ENCODE measurements at places on chromosomes 7 and 10.

DNA sequence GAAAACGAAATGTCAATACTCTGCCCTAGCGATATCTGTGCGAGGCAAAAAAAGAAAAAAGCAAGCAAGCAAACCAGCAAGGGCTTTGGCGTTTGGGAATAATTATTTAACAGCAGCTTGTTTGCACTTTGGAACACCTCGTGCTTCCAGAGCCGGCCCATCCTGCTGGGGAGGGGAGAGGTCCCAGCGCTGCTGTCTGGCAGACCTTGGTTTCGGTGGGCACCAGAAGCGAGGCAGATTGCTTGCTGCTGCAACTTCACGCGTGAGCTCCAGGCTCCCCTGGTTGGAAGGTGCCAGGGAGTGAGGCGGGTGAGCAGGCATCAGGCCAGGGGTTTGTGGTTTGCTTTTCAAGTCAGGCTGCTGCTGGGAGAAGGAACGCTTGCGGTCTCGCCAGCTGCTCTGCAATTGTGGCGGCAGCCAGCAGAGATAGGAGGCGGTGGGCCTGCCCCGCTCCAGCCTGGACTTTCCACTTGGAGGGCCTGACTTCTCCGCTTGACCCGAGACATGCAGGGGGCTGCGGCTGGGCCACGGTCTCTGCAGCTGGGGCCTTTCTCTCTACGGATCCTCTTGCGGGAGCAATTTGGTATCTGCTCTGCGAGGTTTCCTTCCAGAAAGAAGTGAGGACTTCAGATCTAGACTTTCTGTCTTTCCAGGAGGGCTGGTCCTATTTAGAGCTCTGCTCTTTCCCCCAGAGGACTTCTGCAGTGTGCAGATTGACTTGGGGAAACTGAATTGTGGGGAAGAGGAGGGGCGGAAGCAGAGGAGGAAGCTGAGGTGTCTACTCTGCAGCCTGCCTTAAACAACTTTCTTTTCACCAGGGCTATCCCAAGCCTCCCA lies 131.4 kb downstream of the PRPF18 start:
- DNase-seq: peak; percentile 90

GRCh38 chr7:131859147-131859821 lies 302.9 kb upstream of the PODXL start:
- DNase-seq: peak; percentile 44

- DNase-seq: no peak
Observed at GRCh38 chr10:569961-570627, 119.4 kb downstream of the DIP2C start.

DNA sequence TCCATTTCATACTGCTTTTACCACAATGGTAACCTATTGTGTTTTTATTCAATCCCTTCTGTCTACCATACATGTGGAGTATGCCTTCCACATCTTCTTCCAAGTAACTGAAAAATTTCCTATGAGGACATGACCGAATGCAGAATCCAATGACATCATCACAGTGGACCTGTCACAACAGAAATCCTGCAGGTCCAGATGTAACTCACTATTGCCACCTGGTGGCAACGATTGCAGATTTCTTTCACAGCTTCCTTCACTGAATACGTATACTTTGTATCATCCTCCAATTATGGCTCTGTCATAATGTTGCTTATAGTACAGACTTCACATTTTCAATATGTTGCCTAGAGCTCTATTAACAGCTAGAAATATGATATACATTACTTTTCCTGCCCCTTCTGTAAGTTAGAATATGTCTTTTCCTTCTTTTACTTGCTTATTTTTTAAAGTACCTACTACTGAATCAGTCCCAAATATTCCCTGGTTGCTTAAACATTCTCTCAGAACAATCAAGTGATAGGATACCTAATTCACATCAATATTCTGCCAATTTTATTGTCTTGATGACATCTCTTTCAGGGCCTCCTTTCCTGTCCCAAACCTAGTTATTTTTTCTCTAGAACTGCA lies 45.4 kb downstream of the SLC13A1 start:
- DNase-seq: peak; percentile 65

DNA sequence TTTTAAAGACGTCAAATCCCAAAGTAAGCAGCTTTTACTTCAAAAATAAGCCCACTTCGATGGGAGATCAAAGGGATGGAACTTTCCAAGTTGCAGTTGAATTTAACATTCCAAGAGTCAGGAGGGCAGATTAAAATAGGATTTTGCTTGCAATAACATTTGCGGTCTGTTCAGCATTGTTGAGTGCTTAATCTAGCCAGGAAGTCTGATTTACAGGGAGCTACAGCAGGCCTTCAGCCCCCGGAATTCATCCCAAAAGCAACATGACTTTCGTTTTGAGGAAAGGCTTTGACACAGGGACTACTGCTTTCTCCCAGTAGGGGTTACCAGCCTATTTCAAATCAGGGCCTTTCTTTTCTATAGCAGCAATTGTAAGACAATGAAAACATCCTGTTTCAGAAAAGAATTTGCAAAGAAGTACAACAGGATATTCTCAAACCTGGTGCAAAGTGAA lies 279.6 kb upstream of the PITRM1 start:
- peak; percentile 31 for DNase-seq

DNA sequence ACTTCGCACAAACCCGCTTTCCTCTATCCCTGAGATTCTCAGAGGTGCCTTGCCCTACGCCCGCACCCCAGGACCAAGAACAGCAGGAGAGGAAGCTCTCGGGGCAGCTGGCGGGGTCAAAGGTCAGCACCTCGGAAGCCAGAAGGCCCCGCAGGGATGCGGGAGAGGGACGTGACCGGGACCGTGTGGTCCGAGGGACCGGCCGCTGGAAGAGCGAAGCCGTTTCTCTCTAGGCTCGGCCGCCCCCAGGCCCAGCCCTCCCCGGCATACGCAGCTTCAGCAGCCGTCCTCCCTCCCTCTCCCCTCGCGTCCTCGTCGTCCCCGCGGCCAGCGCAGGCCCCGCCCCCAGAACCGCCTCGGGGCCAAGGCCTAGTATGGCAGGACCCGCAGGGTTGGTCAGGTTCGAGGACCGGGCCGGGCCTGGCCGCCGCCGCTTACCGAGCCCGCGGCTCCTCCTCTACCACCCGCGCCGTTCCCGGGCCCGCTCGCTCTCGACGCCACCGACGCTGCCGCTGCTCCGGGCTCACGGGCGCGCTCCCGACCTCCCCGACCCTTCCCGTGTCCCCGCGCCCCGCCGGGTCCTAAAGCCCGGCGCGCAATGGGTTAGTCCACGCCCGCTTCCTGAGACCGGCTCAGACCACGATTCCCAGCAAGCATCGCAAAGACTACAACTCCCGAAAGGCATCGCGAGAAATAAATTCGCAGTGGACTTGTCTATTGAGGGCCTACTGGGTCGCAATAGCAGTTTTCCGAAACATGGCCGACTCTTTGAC lies at the start of gene ARMH3:
Gene ARMH3 (minus strand): TSS at position 527 of the 773 bp plus-strand sequence. CDS start 16,059 bp downstream, outside the sequence.
- DNase-seq: peak; percentile 98

- DNase-seq: no peak
Observed at GRCh38 chr7:1597066-1597760, 27.4 kb upstream of the PSMG3 start.

- DNase-seq: peak; percentile 69
Observed at GRCh38 chr7:84042110-84042539, 152.5 kb downstream of the SEMA3A start.

DNA sequence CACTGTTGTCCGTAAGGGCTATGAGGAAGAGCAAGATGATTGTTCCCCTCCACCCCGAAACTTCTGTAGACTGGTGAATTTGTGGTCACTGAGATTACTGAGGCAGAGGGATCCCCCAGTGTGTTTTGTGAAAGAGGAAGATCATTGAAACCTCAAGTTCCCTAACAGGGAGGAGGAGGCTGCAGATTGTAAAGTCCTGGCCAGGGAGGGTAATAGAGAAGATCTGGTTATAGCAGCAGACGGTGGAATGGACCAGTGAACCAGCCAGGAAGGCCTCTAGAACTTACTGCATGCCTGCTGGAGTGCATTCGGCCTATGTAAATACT lies 31.1 kb downstream of the LMTK2 start:
- DNase-seq: no peak

DNA sequence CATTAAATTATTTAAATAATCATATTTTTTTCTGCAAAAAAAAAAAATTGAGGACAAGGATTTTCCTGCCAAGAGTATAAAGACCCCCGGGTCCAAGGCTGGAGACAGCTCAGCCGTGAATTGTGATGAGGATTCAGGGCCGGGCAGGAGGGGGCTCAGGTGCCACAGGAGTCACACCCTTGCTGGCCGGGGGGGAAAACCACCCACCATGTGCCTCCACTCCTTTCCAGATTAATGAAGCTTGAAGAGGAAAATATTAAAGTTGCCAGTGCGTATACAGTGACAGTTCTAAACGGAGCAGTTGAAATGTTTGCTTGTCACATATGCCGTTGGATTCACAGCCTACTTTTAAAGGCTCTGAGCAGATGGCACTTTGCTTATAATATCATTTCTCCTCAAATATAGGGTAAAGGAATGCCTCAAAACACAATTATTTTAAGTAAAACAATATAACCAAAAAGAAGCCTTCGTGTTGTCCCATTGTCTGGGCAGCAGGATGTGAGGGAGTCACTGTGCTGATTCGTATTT lies 49.6 kb downstream of the ADARB2 start:
- no peak for DNase-seq

GRCh38 chr7:106060394-106060920 lies 51.7 kb downstream of the SYPL1 start:
- no peak for DNase-seq

DNA sequence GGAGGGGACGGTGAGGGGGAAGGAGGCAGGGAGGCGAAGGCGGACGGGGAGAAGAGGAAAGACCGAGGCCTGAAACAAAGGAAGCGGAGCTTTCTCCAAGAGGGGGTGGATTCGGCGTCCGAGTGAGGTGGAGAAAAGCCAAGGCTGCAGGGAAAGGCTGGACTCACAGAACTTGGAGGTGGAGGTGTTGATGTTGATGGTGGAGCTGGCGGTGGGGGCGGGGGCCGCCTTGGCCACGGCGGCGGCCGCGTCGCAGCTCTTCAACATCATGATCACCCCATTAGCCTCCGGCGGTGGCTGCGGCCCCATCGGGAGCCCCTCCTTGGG lies 578 bp downstream of the CACUL1 start:
- peak; percentile 13 for DNase-seq

DNA sequence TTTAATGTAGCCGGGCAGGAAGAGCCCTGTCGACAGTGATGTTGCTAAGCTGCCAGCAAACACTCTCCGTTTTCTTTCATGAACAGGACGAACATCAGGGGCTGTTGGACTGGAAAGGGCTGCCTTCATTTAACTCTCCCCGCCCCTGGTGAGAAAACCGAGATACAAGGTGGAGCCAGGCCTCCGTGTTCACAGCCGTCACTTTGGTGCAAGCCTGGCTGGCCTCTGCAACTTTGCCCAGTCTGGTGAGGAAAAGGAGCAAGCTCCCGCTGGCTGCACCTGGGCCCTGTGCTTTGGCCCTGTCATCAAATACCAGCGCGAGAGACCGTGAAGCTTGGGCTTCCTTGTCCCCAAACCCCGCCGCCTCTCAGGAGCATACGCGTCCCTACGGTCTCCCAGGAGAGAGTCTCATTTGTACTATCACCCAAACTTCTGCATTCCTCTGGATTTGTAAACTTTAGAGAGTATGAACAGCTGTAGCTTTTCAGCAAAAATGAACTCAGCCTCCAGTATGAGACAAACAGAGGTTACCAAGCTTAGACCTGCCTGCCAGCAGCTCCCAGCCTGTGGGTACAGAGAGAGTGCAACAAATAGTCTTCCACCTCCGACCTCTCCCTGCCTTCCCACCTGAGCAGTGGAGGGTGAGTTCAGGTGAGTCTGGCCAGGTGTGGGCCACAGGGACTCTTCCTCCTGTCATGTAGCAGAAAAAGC lies 445.3 kb upstream of the MGMT start:
- no peak for DNase-seq

- DNase-seq: peak; percentile 13
Observed at GRCh38 chr7:133709036-133709880, 417.9 kb upstream of the LRGUK start.

GRCh38 chr10:91590142-91590903 lies 42.5 kb downstream of the PPP1R3C start:
- DNase-seq: peak; percentile 85

GRCh38 chr10:99365736-99366135 lies 36.6 kb downstream of the CNNM1 start:
- DNase-seq: no peak

GRCh38 chr10:78700413-78700812 lies 368.4 kb upstream of the ZMIZ1 start:
- no peak for DNase-seq

- no peak for DNase-seq
Observed at GRCh38 chr7:49243521-49243920, 319.2 kb downstream of the CDC14C start.

DNA sequence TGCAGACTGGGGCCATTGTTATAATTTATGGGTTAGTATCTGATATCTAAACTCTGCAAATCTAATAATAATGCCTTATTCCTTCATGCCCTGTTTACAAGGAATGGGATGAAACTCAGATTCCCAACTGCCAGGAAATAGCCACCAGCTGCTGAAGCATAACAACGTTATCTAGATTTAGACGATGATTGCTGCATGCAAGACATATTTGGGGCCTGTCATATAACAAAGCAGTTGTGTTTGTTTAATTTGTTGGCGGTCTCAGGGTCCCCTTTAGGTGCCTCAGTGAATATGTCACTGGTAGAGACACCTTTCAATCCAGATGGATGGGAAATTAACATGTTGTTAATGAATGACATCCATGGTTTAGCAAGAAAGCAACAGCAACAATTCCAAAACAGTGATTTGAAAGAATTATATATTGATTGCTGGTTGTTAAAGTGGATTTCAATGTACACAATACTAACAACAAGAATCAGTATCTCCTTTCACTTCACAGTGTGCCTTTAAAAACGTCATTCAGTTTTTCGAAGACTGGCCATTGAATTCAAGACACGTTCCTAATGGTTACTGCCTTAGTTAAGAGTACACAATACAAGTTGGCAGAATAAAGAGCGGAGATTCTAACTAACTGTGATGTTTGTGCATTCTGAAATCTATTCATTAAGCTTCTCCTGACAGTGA lies 860.6 kb upstream of the CELF2 start:
- DNase-seq: no peak

DNA sequence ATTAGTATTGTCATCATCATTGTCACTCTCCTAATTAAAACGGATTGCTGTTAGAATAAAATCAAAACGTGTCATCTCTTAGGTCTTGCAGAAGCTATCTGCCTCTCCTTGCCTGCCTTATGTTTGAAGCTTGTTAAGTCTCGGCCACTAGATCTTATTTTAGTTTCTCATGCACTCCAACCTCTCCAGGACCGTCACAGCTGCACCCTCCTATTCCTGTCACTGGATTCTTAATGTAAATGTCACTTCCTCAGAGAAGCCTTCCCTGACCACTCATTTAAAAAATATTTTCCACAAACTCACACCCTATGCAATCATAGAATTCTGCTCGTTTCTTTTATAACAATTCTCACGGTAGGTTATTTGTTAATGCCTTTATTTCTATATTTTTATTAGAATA lies 103.9 kb upstream of the DKK1 start:
- no peak for DNase-seq

DNA sequence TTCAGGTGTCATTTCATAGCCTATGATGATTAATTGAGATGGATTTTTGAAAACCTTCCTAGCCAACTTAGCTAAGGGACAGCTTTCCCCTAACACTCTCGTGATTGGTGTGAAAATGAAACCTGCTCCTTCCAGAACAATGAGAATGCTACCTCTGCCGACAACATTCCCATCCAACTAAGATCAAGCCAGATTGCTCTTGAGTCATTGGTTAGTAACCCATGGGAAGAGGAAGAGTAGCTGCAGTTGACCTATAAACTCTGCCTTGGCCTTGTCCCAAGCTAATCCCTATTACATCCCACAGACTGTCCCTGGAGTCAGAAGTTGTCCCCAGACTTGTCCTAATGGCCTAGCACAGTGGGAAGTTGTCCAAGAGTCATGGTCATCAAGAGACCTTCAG lies 80.5 kb upstream of the SVIL start:
- no peak for DNase-seq
